Naive thymus-derived CD4-positive, alpha-beta T cell (primary cell): ENCODE measurements at places on chromosomes 4 and X.
A peak's percentile ranks its signal among the peaks of the same experiment; 100 is the strongest.

DNA sequence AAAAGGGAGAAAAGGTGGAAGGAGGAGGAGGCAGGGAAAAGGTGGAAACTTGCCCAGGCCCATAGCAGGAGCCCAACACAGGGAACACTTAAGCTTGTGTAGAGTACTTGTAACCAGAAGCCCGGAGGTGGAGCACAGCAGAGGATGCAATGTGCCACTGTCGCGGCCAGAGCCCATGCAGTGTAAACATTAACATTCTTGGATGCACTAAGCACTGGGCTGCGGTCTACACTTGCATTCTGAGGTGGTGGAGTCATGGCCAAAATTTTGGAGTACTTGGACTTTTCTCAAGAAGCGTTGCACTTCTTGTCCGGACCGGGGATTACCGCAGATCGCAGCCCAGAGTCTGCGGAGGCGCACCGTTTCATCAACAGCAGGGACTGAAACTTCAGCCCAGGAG, 4.5 kb upstream of the RHOXF1 start:
- no peak for DNase-seq

GRCh38 chr4:1739358-1739757, 18.0 kb downstream of the TACC3 start:
- DNase-seq, result no peak

DNA sequence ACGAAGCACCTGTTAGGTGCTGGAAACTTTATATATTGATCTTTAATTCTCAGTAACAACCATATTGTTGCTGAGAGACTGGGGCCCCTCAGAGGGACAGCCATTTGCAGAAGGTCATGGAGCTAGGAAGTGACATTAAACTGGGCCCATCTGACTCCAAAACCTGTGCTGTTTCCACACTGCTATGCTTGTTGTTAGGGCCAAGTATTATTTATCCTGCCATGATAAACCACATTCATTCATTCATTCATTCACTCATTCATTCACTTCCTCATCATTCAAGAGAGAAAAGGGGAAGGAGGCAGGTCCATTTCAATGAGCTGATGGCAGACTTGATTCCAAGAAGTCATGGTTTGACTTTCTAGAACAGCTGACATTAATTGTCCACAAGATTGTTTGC, 237.4 kb downstream of the STIM2 start:
- DNase-seq, result no peak

DNA sequence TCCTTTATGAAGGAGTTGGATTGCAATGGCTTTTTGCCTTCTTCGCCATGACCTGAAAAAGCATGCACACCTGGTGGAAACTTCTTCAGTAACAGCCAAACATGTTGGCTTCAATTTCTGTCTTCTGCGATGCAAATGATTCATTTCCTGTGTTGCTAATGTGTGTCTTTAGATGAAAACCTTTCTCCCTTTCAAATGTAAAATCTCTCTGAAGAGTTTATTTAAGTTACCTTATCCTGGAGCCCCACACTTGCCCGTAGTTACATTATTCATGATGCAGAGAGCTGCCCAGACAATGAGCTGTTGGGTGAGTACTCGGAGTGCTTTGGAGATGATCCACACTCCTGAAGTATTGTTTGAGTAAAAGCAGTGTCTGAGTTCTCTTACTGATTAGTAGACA, 1100.9 kb downstream of the RPA4 start:
- no peak for DNase-seq

DNA sequence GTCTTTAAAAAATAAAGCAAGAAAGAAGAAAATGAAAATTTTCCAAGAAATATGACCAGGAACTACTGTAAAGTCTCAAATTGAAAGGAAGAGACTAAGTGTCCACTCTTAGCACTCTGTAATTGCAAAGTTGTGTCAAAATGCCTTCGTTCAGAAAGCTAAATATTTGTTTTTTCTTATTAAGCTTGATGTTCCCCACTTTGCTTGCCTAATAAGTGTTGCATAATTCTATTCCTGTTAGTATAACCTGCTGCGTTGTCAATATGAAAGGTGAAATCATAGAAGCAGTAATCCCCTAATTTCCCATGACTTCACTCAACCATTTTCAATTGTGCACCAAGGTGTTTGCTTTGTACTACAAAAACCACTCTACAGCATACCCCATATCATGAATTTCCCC, 442.9 kb upstream of the CTSO start:
- DNase-seq, result no peak

DNA sequence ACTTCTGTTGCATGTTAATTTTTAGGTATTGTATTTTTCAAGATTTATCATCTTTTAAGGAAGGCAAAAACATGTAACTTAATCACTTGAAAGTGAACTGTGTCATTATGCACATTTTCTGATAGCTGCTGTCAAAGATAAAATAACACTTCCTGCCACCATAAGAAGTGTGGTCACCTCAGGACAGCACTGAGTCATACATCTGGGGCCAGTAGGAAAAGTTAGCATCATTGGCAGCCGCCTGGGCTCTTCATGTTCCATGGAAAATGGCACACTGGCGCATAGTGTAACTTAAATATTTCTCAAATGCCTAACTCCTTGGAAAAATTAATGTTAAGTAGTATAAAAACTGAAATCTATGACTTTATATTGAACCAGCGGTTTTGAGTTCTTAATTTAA, 24.2 kb downstream of the CNKSR2 start:
- DNase-seq, result no peak

DNA sequence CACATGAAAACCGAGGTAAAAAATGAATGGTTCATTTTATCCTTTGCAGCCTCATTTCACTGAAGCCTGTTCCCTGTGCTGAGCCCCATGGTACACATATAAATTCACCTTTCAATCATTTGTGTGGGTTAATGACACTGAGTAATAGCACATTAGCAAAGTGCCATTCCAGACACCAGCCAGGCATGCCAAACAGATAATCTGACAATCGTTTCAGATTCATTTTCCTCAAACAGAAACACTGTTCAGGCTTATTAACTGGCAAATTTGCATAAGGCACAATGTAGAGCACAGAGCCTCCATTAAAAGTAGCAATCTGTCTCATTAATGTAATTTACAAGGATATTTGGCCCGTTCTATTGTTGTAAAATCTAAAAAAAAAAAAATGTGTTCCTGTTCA, 76.2 kb downstream of the UNC5C start:
- DNase-seq, result no peak

DNA sequence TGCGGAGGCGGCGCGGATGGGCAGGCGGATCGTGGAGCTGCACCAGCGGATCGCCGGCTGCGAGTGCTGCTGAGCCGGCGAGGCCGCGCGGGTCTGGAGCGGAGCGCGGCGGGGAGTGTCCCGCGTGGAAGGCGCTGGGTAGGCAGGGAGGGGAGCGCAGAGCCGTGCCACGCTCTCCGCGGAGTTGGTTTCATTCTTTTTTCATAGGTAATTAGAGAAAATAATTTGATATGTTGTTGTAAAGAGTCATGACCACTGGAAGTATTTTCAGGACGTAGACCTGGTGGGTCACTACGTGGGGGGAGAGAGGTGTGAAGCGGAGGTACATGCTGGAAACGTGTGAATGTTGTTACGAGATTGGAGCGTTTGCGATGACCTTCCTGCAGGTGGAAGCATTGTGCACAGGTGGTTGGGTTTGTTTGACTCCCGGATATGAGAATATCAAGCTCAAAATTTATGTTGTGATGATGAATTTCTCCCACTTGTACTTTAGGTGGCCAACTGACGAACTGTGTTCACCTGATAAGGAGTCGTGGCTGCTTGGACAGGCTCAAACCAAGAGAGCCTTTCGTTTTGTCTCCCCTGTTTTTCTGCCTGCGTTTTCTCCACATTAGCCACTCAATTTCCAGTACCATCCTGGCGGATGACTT, 19.1 kb upstream of the S100P start:
- peak; percentile 68 for DNase-seq

GRCh38 chrX:20143561-20143960, 1.9 kb upstream of the EIF1AX start:
- no peak for DNase-seq

- DNase-seq, result no peak
Observed at GRCh38 chr4:126807132-126807531, 825.6 kb upstream of the INTU start.

DNA sequence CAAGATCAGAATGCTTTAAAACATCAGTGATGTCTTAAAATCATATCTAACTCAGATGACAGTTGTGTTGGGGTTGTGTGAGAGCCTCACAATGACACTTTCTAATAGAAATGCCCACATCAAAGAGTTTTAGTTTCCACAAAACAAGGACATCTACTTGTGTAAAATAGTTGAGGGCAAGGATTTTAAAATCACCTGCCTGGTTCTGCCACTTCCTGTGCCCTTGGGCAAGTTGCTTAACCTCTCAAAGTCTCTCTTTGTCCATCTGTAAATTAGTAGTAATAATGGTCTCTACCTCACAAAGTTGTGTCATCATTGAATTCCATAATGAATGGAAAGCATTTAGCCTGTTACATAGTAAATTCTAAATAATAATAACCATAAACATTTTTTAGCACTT, 41.9 kb upstream of the RELL1 start:
- DNase-seq, result no peak

DNA sequence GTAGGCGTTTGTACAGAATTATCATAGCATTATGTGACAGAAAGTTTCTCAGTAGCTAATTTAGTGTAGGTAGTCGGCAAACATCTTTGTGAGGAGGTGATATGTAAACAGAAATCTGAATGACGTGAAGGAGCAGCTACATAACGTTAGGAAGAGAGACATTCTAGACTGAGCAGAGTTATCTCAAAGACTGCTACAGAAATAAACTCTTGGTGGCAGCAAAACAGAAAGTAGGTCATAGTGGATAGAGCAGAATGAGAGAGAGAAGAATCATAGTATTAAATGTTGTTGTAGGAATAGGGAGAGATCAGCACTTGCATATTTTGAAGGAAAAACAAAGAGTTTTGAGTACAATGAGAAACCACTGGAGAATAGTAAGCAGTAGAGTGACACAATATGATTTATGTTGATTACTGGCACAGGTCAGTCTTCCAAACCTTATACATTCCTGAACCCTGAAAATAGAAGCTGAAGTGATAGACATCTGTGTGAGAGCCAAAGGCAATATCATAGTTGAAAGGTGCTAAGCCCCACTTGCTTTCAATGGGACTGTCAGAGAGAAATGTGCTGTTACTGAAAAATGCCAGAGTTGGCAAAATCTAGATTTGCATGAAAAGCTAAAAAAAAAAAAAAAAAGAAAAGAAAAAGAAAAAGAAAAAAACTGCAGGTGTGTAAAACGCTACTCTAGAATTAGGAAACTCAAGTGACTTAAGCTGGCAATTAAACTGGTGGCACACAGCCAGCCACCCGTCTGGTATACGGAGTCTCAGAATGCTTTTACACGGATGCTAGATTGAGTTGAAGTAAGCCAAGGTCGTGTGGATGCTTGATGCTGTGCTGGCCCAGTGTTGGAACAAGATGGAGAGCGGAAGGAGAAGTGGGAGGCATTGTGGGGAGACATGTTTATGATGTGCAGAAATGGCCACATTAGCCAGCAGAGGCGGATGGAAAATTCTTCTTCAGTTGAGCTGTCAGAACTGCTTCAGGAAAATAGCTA, 750.2 kb upstream of the HS3ST1 start:
- DNase-seq, result no peak

GRCh38 chr4:31737419-31737818, 1017.2 kb downstream of the PCDH7 start:
- no peak for DNase-seq
